Cerebellar cortex (tissue), 1 donor: ENCODE measurements at places on chromosomes 3 and 15.

GRCh38 chr3:64306745-64307144 is 81.5 kb upstream of the PRICKLE2 start:
- no peak for DNase-seq

GRCh38 chr15:85706779-85707518 is 87.8 kb downstream of the KLHL25 start:
- DNase-seq = no peak

- DNase-seq = peak; percentile 56
These were observed 99.9 kb downstream of the APBA2 start for GRCh38 chr15:28985691-28986090.

GRCh38 chr3:185661772-185662171 is 75.7 kb downstream of the SENP2 start:
- DNase-seq = no peak
